Activated naive CD4-positive, alpha-beta T cell treated with anti-CD3 and anti-CD28 coated beads for 36 hours (primary cell): ENCODE measurements at places on chromosomes 3 and 15.

- DNase-seq, result no peak
These were observed at the start of gene TRPM1 for GRCh38 chr15:31101262-31102038. Gene TRPM1, minus strand, starts transcription at chr15:31101725. Its CDS starts 20,370 bp downstream, at chr15:31081355.

DNA sequence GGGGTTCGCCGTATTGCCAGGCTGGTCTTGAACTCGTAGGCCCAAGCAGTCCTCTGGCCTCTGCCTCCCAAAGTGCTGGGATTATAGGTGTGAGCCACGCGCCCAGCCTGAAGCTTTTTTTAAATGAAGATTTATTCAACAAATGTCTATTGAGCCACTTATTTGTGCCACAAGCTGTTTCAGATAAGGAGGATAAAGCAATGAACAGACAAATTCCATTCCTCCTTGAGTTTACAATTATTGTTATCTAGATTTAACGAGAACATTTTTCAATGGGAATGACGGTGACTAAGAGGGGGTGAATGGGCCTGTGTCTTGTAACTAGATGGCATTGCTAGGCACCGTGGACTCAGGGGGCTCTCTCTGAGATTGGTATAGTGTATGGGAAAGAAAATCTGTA, 10.2 kb downstream of the PPARG start:
- DNase-seq, result no peak

GRCh38 chr3:13146643-13147143, 73.5 kb upstream of the IQSEC1 start:
- DNase-seq, result no peak

- DNase-seq, result no peak
These were observed 68.7 kb upstream of the LIMD1 start for GRCh38 chr3:45525920-45526203.

DNA sequence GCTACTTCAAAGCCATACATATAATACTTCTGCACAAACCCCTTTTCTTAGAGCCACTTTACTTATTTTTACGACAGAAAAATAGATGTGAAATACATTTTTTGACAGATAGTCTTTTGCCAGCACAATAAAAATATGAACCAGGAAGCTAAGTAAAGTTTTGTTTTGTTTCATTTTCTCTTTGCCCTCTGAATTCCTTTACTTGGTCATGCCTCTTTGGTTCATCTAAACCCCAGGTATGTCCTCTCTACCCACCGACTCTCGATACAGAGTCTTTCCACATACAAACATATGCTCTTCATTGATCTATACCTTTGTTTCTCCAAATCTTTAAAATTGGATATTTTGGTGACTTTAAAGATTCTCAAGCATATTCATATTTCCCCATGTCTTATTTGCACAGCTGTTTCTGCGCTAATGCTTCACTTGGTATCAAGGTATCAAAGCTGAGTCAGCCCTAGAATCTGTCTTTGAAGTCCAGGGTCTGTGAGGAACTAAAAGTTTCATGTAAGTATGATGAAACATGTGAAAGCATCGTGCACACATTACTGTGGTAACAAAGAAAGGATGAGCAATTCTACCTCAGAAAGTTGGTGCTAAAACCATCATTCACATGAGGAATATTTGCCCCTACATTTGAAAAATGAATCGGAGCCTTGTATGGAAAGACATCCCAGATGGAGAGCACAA, 845.4 kb downstream of the NAALADL2 start:
- DNase-seq, result no peak

- DNase-seq, result no peak
These were observed 139.3 kb downstream of the ZNF609 start for GRCh38 chr15:64599716-64600115.

GRCh38 chr15:68807249-68807648, 13.4 kb downstream of the ANP32A start:
- no peak for DNase-seq

GRCh38 chr15:31153531-31153930, 52.0 kb upstream of the TRPM1 start:
- DNase-seq, result no peak

GRCh38 chr3:11665331-11665730, 21.6 kb upstream of the VGLL4 start:
- DNase-seq, result no peak

DNA sequence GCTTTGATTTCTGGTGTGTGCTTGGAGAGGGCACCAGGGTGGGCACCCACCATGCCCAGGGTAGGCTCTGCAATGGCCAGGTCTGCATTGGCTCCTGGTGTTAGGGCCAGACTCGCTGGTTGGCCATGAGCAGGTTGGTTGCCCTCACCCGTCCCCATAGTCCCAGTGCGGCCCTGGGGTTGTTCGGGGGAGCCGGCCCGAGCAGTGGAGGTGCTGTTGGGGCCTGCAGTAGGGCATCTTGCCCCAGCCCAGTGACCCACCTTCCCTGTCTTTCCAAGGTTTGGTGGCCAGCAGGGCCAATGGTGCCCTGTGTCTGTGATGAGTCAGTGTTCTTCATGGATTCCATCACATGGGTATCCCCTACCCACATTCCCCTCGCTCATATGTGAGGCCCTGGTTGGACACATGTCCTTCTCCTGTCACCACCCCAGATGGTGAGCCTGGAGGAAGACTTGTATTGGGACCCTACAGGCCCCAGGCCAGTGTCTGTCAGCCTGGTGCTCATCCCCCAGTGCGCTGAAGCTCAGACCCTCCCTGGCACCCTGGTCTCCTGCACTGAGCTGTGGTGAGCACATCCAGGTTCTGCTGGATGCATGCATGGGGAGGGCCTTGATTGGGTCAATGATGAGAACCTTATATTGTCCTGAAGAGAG, 190.1 kb downstream of the UBE3A start:
- DNase-seq, result no peak
